ENCODE measurements at places on chromosomes 13 and 19. TPM values are rescaled to one million over a fixed set of nuclear protein-coding genes. Genes with fewer than 3 reads are reported as not detected.

GRCh38 chr19:19033176-19033425 is 216 bp downstream of the SUGP2 start:
- no peak for DNase-seq

GRCh38 chr13:48500652-48501197 is 32.2 kb downstream of the RCBTB2 start:
- DNase-seq = no peak

GRCh38 chr19:2171349-2172145 is 7.8 kb downstream of the DOT1L start:
- DNase-seq = no peak

DNA sequence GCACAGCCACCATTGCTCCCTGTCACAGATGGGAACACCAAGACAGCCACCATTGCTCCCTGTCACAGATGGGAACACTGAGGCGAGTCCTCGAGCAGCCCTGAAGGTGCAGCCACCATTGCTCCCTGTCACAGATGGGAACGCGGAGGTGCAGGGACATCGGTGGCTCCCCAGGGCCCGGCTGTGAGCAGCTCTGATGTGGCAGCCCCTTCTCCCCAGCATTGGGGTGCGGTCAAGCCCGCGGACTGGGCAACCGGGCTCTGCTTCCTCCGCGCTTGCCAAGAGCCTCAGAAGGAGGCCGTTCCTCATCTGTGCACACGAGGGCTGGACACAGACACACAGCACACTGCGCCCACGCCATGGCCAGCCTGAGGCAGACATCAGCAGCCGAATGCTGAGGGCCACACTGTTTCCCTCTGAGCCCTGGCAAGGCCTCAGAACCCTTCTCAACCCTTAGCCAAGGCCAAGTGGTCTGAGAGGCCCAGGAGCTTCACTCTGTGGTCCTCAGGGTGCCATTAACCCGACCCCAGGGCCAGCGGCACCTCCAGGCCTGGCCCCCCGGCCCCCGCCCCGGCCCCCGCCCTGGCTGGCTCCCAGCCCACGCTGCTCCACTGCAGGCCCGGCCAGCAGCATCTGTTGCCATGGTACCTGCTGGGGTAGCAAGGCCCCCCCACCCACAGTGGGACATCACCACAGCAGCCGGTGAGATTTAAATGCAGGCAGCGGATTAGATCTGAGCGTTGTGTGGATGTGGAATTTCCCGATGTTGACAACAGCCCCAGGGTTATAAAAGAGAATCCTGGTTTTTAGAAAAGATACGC is 18.4 kb downstream of the C2CD4C start:
- DNase-seq = no peak

DNA sequence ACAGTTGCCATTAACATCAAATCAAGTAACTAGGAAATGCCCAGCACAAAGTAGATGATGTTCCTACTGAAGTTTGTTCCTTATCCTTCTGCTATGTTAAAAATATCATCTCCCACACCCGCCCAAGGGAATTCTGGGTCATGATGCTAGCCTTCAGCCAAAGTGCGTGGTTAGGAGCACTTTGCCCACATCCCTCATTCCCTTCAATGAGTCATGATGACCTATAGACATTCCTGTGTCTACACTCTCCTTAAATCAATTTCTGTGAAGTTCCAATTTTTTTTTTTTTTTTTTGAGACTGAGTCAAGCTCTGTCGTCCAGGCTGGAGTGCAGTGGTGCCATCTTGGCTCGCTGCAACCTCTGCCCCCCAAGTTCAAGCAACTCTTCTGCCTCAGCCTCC is 17.0 kb downstream of the RXFP2 start:
- no peak for DNase-seq

Gene NKPD1
- total RNA-seq = not detected

Gene LRRC8E
- total RNA-seq = not detected

Gene LRRC63
- not detected for total RNA-seq

Gene SMIM17
- not detected for total RNA-seq
